ENCODE measurements at places on chromosomes 6 and 20.
A peak's percentile ranks its signal among the peaks of the same experiment; 100 is the strongest.

GRCh38 chr6:157168471-157168870 is 154.8 kb downstream of the TMEM242 start:
- no peak for DNase-seq

- no peak for DNase-seq
Measured at GRCh38 chr20:56956534-56956933, 309.9 kb downstream of the BMP7 start.

DNA sequence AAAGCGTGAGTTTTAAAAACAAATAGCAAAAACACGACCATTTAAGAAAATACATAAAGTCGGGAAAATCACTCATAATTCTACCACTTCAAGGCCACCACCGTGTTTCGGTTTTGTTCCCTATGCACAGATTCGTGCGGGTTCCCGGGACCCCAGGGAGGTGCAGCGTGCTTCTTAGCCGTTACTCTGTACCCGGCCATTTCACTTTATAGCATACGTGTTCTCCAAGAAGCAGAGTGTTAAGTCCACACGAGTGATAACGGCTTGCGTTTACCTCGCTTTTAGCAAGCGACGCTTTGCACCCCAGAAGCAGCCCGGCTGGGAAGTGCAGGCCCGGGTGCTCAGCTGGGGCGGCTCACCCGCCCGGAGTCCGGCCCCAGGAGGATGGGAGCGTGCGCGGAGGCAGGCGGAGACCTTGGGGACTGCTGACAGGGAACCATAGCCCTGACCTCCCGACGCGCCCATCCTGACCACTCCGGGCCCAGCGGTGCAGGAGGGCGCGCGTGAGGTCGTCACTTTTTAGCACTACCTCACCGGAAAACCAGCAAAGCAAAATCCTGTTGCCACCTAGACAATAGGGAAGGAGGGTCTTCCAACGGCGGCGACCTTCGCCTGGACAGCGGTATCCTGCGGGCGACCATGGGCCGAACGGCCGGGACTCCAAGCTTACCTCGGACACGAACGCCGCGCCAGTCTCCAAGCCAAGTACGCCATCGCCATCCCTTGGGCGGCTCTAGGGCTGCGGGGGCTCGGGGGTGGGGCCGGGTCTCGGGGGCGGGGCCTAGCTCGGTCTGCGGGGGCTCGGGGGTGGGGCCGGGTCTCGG is at the start of gene ECI2:
TSS of gene ECI2 (minus strand) at position 735 of the 824 bp plus-strand sequence. CDS start at position 720, 15 bp downstream.
- peak; percentile 53 for DNase-seq

DNA sequence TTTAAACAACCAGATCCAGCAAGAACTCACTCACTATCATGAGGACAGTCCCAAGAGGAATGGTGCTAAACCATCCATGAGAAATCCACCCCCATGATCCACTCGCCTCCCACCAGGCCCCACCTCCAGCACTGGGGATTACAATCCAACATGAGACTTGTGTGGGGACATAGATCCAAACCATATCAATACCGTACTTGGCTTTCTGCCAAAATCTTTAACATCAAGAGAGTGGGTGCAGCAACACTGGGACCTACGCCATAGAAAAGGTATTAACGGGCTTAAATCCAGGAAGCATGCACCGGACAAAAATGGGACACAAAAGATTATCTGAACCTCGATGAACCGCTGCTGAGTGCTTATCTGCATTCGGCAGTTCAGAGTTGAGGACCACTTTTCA is 322.3 kb upstream of the ARID1B start:
- DNase-seq: no peak

DNA sequence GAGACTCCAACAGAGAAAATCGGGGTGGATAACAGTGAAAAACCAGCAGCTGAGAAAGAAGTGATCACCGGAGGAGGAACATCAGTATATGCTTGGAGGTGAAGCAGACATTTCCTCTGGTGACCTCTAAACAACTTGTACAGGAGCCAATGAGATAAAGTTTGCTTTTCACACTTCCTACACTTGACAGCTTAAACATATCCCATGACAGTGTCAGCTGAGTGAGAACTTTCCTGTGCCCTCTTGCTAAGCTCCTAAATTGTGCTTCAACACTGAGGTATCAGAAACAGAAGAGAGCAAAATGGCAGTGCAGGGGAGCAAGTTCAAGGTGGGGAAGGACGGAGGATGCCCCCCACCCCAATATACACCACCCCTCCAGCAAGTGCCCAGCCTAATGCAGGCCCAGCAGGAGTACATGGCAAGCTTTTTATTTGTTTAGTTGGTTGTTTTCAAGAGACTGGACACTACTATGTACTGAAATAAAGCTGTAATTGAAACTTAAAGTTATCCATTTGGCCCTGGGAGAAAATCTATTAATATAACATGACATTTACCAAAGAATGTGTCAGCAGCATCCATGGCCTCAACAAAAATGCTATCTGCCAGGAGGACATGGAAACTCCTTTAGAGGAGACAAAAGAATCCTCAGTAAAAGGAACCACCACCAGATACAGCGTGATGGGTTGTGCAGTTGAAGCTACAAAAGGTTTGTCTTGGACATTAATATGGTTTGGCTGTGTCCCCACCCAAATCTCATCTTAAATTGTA is 540.2 kb downstream of the PRKN start:
- DNase-seq: no peak

DNA sequence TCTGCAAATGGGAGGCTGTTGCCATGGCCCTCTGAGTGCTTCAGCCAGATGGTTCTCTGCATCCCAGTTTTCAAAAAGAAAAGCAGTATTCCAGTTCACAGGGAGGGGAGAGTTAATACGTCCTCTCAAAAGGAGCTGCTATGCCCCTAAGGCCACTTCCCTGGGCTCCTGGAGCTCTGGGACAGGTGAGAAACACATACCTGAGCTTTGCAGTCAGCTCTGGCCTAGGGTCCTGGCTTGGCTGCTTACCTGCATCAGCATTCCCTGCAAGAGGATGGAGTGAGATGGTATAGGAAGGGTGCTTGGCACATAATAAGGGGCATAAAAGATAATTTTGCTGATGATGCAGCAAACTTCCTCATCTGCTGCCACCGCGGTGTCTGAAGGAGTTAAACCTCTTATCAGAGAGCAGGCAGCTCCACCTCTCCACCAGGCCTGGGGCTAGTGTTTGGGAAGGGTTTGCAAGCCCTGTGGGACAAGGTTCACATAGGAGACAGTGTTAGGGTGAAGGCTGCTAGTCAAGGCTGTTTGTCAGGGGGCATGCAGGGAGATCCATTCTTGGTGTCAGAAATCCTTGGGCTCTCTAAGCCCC is 62.7 kb downstream of the SLC24A3 start:
- no peak for DNase-seq

- no peak for DNase-seq
Measured at GRCh38 chr20:46112430-46113112, 5.5 kb upstream of the CD40 start.

DNA sequence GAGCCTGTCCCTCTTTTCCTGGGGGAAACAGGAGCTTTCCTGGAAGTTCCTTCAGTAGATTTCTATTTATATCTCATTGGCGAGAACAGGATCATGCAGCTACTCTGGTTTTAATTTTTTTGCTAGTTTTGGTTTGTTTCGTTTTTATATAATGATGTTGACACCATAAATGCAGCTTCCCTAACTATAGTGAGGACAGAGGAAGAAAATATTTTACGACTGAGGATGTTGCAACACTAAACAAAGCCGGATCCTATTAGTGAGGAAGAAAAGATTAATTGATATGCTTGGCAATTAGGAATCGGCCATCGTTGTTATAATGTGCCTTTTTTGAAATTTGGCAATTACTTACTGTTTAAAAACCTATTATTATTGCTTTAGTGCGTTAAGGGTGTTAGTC is 16.6 kb downstream of the KDM1B start:
- DNase-seq: no peak

- no peak for DNase-seq
Measured at GRCh38 chr6:143007646-143008045, 53.0 kb upstream of the AIG1 start.

DNA sequence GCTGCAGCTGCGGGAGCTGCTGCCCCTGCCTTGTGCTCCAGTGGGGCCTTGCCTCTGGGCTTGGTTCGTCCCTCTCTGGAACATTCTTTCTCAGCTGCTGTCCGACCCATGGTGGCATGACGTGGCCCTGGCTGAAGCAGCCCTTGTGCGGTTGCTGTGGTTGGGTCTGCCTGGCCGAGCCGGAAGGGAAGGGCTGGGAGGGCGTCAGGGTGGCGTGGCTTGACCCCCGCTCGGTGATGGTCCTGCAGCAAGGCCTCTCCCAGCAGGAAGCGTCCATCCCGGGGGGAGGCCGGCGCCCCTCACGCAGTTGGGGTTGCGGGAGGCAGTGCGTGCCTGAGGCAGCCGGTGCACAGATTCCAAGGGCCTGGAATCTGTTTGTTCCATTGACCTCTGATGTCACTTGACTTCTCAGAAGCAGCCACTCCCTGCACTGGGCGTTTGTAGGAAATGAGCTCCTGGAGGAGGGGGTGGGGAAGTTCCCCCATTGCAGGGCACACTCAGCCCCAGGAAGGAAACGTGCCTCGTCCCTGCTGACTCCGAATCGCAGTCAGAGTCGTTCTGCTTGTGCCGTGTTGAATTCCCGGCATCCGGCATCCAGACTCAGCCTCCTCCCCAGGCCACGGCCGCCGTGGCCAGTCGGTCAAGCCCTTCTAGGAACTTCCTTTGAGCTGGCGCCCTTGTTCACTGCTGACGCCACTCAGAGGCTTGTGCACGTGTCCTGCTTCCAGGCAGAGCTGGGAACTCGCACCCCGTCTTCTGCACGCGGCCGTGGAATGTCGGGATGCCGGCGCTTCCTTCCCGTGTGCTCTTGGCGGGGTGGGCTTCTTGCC is 9.7 kb upstream of the TNFRSF6B start:
- DNase-seq: peak; percentile 60

- no peak for DNase-seq
Measured at GRCh38 chr6:150312844-150313584, 55.8 kb upstream of the IYD start.

DNA sequence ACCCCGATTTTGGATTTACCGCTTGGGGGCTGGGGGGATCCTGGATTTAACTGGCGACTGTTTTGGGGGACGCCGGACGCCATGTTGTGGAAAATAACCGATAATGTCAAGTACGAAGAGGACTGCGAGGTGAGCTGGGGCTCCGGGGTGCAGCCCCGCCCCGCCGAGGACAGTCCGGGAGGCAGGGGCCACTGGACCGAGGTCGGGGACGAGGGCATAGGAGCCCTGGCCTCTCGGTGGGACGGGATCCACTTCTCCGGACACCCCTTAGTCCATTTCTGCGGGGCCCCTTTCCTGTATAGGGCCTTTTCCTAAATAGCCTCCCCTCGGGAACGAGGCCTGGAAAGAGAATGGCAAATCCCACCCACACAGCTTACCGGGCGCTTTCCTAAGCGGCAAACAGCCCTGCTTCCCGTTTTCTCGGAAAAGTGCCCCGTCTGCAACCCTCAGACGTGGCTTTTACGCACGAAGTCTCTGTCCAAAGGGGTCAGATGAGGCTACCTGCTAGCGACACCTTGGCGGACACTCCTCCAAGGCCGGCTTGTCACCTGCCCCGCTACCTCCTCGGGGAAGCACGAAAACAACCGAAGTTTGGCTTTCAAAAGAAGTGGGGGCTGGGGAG is 469 bp downstream of the TFAP2C start:
- no peak for DNase-seq

GRCh38 chr20:15742087-15742486 is 831.2 kb downstream of the KIF16B start:
- DNase-seq: no peak

DNA sequence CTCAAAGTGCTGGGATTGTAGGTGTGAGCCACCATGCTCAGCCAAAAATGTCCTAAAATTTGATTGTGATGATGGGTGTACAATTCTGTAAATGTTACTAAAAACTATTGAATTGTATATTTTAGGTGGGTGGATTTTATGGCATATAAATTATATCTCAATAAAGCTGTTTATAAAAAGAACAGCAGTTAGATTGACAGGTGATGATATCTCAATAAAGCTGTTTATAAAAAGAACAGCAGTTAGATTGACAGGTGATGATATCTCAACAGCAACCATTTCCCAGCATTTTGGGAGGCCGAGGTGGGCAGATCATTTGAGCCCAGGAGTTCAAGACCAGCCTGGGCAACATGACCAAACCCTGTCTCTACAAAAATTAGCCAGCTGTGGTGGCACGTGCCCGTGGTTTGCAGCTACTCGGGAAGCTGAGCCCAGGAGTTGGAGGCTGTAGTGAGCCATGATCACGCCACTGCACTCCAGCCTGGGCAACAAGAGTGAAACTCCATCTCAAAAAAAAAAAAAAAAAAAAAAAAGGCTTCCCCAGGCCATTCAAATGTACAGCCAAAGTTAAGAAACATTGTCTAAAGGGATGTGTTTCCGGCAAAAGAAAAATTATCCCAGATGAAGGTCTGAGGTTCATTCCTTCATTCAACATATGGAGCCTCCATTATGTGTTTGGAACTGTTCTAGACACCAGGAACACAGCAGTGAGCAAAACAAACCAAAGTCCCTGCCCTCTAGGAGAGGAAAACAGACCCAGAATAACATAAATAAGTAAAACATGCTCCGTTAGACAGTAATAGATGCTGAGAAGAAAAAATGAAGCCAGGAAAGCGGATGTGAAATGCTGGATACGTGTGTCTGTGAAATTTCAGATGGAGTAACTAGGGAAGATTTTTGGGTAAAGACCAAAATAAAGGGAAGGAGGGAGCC is 1.6 kb upstream of the RBCK1 start:
- no peak for DNase-seq

- no peak for DNase-seq
Measured at GRCh38 chr20:5508044-5508443, 191.3 kb upstream of the PROKR2 start.

- DNase-seq: peak; percentile 67
Measured at GRCh38 chr20:57388953-57389694, 2.1 kb upstream of the RBM38 start.

All from activated naive CD4-positive, alpha-beta T cell treated with Interleukin-2 at 50 U/mL for 16 hours (primary cell).